Type B pancreatic cell (in vitro differentiated cells): ENCODE measurements at places on chromosomes 3 and 15.

GRCh38 chr3:70740872-70741271 is 428.4 kb upstream of the MDFIC2 start:
- no peak for DNase-seq

GRCh38 chr3:171248426-171249111 is 211.6 kb downstream of the TNIK start:
- DNase-seq: no peak

DNA sequence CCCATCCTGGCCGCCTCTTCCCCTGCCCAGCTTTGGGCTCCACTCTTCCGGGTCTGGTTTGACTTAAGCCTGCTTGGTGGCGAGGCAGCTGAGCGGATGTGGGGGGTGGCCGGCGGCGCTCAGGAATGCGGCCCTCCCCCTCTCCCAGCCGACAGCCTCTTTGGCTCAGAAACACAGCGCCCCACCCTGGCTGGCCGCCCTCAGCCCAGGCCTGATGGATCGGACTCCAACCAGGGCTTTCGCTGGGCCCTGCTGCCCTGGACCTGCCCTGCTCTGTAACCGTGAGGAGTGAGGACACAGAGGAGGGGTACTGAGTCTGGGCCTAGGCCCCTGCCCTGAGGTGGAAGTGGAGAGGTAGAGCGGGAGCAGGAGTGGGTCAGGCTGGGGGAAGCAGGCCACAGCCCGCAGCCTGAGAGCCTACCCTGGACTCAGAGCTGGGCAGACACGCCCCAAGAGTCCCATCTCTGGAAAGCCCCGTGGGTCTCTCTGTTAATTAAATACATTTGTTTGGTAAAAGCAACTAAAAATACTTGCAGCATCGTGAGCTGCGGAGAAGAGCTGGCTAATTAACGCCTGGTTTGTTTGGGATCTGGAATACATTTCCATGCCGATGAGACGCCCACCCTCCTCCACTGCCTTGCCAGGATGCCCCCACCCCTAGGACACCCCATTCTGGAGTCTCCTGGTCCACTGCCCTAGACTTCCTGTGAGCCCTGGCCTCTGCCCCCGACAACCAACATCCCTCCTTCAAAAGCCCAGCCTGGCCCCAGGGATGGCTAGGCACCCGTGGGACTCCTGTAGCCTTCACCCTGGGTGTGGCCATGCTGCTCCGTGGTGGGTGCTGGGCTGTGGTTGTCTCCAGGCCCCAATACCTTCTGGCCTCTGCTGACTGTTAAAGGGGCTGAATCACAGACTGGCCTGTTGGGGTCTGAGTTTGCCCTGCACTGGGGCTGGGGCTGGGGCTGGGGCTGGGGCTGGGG is 19.6 kb downstream of the PLXNA1 start:
- DNase-seq: peak; percentile 83

DNA sequence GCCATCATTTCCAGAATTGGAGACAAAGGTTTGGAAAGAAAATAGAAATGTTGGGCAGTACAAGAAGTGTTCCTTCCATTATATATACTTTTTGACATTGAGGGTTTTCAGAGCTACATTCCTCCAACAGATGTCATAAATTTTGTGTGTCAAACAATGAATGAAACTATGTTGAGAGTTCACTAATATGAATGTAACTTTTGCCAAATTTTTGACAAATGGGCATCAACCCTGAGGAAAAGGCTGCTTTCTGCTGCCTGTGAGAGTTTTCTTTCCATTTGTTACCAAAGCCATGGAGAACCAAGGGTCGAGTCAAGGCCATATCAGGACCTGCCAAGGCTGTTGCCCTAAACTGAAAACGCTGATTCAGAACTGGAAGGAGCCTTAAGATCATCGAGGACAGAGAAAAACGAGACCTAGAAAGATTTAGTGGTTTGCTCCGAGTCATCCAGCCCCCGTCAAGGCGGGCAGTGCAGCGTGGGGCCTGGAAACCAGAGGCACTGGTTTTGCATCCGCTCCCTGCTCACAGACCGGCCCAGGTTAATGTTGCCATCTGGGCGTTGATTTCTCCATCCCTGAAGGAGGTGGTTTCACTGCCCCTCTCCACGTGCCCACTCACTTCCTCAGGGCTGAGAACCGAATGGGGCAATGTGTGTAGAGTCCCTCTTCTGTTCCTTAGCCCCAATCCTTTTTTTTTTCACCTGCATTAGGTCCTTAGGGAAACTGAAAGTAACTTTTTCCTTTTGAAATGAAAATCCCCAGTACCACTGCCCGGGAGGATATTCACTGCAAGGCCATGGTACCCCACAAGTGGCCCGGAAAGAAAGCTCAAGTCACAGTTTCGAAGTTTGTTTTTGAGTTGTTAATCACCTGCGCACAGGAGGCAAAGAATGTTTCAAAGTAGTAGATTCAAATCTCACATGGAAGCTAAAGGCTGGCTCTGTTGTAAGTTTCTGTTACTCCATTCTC is 32.8 kb downstream of the TPM1 start:
- DNase-seq: no peak

GRCh38 chr15:85545752-85546151 is 165.3 kb downstream of the AKAP13 start:
- DNase-seq: no peak
